Vagina (tissue), 2 donors: ENCODE measurements at places on chromosomes 5 and 9.

DNA sequence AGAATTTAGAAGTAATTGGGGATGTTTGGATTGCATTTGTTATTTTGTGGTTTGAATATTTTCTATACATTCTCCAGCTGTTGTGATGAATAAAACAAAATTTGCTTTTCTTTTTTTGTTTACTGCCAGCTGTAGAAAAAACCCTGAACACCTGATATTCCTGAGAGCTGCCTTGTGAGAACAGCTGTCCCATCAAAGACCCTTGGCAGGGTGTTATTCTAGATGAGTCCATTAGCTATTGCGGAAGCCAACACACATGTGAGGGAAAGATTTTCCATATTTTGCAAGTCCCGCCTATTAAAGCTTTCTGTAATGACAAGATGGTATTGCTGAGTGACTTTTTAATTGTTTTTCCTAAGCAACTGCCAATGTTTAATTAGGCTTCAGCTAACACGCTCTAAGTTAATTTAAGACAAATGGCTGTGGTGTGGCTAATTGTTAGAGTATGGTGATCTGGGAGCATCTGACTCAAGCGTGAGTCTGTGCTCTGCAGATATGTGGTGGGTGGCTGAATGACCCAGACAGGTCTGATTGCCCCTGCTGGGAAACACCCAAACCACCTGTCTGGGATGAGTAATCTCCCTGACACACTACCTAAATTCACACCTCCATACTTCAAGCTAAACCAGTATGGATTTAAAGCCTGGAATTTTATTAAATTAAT lies 86.5 kb upstream of the PRLR start:
- no peak for DNase-seq

DNA sequence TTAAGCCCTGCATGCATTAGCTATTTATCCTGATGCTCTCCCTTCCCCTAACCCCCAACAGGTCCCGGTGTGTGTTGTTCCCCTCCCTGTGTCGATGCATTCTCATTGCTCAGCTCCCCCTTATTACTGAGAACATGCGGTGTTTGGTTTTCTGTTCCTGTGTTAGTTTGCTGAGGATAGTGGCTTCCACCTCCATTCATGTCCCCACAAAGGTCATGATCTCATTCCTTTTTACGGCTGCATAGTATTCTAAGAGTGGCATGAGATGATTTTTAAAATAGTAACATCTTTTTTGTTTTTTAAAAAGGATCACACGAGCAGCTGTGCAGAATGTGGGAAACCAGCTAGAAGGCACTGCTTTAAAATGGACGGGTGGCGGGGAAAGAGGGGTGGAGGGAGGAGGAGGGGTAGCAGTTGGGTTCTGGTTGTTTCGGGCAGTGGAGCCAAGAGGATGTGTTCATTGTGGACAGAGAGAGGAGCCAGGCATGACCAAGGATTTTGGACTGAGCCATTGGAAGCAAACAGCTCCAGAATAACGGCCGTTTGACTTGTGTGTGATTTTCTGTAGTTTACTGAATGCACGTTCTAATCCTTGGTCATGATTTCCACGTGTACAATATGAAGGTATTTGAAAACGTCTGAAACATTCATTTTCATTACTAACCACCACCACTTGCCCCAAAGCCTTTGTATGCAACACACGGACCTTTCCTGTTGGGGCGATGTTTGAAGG lies 1.7 kb upstream of the TENT4A start:
- DNase-seq = peak; percentile 77

GRCh38 chr5:123287881-123288280 lies 135.3 kb downstream of the CEP120 start:
- no peak for DNase-seq

- DNase-seq = no peak
Measured at GRCh38 chr5:3303777-3304176, 291.9 kb upstream of the IRX1 start.

GRCh38 chr5:134026521-134027287 lies 21.9 kb upstream of the VDAC1 start:
- DNase-seq = no peak

DNA sequence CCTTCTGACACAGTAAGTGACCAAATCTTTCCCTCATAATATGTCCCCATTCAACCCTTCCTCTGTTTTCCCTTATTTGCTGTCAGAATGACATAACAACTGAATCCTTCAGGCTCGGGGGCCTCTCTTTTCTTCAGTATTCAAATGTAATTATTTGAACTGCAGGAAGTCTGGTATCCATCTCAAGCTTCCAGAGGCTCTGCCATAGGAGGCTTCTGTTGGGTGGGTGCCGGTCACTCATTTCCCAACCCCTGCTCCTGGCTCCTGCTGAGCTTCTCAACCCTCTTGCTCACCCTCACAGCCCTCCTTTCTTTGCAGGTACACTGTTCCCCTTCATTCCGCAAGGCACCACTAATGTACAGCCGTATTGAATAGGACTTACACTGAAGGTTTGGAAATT lies 151.8 kb upstream of the MAP3K1 start:
- no peak for DNase-seq

- no peak for DNase-seq
Measured at GRCh38 chr5:148733601-148734438, 79.5 kb upstream of the HTR4 start.

GRCh38 chr5:40928886-40929448 lies 19.7 kb downstream of the C7 start:
- no peak for DNase-seq
